ENCODE measurements at places on chromosomes 11 and 22. TPM values are rescaled to one million over a fixed set of nuclear protein-coding genes. Genes with fewer than 3 reads are reported as not detected.

The HTR3B gene
- 0.15 TPM for polyA plus RNA-seq

The CRYBA4 gene
- polyA plus RNA-seq, result not detected

The DSCAML1 gene
- 1.4 TPM for polyA plus RNA-seq

The LINC01488 gene
- polyA plus RNA-seq, result 0.13 TPM

The PYGM gene
- polyA plus RNA-seq, result 3.9 TPM
